ENCODE measurements at places on chromosomes 1 and 21.

- no peak for DNase-seq
Observed at GRCh38 chr1:236761397-236762132, 33.5 kb upstream of the MTR start.

GRCh38 chr21:45549626-45550463, 7.6 kb upstream of the SLC19A1 start:
- DNase-seq: peak; percentile 67

- DNase-seq: no peak
Observed at GRCh38 chr1:62799688-62800087, 15.8 kb downstream of the ATG4C start.

- DNase-seq: no peak
Observed at GRCh38 chr1:205769641-205770365, 5.5 kb downstream of the RAB29 start.

DNA sequence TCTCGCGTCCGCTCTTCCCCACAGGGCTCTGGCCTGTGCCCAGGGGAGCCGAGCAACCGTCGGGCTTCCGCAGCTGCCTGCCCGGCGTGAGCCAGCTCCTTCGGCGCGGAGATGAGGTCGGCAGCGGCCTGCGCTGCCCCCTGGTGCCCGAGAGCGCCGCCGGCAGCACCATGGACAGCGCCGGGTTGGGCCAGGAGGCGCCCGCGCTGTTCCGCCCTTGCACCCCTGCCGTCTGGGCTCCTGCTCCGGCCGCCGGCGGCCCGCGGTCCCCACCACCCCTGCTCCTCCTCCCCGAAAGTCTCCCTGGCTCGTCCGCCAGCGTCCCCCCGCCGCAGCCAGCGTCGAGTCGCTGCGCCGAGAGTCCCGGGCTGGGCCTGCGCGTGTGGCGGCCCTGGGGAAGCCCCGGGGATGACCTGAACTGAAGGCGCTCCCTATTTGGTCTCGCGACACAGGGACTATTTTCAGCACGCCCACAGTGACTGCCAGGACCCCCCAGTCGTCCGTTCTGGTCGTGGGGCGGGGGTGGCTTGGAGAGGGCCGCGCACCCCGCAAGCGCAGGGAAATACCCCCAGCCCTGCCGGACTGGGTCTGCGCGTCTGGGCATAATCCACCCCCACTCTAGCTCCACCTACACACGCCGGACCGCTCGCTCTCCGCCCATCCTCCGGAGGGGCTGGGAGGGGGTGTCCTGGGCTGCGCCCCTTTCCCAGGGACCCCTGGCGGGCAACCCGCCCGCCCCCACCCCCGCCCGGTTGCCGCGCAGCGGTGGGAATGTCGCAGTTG, 1.3 kb downstream of the HES3 start:
- peak; percentile 90 for DNase-seq

DNA sequence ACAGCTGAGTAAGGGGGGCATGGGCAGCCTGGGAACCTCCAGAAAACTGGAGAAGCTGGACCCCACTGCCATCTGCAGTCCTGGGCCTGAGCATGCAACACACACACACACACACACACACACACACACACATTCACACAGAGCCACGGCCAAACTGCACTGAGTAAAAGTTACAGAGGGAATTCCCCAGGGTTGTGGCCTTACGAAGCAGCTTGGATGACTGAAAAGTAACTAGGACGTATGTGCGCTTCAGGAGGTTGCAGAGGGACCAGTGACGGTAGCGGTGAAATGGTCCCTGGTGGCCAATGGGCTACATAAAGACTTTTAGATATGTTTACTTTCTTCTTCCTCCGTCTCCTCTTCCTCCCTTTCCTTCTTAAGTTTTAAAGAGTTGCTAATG, 232.5 kb upstream of the TMEM51 start:
- no peak for DNase-seq

DNA sequence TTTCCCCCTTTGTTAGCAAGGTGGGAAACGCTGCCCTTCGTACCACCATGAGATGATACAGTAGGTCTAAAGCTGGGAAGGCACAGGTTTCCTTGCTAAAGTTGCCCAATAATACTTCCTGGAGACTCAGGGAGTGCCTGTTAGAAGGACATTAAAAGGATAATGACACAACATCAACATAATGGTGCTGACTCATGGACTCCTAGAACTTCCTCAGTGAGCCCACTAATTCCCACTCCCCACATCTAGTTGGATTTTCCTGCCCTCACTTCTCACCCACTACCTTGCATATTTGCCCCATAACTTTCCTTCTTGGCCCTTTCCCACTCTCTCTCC, 17.5 kb downstream of the CFAP45 start:
- DNase-seq: no peak

GRCh38 chr1:84525779-84526178, 19.4 kb upstream of the GNG5 start:
- DNase-seq: no peak

GRCh38 chr1:212261361-212261929, 23.8 kb upstream of the PPP2R5A start:
- DNase-seq: no peak

DNA sequence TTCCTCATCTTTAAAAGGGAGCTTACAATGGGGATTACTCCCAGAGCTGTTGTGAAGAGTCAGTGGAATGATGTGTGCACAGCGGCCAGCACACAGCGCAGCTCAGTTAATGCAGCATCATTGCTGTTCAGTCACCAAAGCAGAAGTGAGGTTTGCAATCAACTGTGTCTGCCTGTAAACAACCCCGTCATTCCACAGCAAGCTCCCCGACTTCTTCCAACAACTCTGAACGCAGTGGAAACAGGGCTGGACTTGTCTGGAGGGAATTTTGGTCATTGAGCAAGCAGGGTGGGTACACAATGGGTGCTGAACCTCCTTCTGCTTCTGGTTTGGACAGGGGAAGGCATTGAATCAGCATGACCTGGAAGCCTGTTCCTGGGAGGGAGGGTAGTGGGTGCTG, 347.4 kb downstream of the PTPRU start:
- DNase-seq: no peak

DNA sequence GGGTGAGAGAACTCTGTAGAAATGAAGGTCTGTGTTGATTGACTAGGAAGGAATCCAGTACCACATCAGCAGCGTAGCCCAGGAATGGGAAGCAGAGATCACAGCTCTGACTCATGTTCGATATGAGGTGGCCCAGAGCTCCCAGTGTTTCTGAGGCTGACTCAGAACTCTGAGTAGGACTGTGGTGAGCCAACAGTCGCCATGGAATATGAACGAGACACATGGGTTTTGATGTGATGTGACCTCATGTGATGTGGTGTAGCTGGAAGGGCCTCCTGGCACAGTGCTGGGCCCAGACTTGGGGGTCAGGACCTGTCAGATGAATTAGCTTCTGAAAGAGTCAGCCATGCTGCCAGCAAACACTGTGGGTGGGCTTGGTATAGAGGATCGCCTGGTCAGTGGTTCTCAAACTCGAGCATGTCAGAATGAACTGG, 237.0 kb downstream of the MRPL39 start:
- DNase-seq: no peak

- DNase-seq: no peak
Observed at GRCh38 chr1:100377590-100378361, 25.5 kb downstream of the CDC14A start.

DNA sequence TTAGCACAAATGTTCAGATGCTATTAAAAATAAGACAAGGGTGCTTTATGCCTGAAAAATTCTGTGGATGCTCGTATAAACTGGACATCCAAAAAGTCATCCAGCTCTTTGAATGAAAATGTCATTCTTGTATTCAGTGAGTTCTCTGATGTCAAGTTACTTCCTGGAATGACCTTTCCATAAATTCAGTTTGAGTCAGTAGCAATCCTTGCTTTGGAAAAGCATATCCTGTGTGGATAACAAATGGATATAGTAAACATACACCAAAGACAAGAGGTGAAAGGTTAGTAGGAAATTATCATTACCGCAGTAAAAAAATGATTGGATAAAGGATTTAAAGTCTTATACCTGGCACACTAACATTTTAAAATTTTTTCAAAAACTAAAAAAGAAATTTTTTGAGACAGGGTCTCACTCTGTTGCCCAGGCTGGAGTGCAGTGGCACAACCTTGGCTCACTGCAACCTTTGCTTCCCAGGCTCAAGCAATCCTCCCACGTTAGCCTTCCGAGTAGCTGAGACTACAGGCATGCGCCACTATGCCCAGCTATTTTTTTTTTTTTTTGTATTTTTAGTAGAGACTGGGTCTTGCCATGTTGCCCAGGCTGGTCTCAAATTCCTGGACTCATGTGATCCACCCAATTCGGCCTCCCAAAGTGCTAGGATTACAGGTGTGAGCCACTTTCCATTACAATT, 10.8 kb upstream of the LAMC1 start:
- DNase-seq: no peak

DNA sequence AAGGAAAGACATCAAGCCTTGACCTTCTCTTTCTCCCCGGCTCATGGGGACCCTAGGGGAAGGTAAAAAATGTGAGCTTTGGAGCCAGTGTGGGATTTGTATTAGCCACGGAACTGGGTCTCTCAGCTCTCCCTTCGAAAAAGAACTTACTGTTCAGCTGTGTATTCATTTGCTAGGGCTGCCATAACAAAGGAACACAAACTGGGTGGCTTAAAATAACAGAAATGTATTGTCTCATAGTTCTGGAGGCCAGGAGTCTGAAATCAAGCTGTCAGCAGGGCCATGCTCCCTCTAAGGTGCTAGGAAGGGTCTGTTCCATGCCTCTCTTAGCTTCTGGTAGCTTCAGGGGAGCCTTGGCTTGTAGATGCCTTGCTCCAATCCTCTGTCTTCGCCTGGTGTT, 83.5 kb upstream of the SLC2A1 start:
- no peak for DNase-seq

DNA sequence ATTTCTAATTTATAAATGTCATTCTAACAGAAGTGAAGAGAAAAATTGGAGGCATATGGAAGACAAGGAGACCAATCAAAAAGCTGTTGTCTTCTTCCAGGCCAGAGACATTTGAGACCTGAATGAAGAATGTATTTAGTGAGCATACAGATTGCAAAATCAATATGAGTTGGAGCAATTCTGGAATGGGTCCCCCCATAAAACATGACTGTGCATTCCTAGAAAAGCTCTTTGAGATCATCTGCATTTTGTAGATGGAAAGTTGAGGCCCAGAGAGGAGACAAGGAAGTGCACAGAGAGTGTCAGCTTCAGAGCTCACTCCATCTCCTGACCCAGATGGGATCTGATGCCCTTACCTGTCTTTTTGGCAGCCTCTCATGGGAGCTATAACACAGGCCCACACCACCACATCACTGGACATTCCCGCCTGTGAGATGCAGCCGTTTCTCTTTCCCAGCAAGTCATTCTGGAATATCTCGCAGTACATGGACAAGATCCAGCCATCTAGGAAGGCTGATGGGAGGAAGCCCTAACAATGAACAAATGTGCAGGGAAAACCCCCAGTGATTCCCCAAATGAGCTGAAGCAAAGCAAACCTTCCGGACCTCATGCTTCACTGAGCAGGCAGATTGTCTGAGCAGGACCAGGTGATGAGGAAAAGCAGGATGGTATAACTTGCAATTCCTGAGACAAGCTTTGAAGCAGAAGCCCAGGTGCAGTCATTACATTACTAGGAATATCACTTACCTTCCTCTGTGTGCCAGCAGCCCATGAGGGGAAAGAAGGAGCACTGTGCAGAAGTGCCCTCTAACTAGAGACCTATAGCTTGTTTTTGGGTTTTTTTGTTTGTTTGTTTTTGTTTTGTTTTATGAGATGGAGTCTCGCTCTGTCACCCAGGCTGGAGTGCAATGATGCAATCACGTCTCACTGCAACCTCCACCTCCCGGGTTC, 445.6 kb downstream of the PLPP3 start:
- DNase-seq: no peak

DNA sequence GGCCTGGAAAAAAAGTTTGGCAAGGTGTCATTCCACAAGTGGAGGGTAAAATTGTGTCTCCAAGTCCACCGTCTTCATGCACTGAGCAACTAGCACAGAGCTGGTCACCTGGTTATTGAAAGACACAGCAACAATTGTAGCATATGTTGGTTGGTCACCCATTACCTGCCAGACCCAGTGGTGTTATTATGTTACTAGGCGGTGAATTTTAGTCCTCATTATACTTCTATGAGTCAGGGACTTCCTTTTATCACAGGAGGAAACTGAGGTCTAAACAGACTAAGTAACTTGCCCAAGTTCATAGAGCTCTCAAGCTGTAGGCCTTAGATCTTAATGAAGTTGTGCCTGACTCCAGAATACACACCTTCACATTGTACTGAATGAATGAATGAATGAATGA, 94.9 kb upstream of the VANGL1 start:
- DNase-seq: no peak

GRCh38 chr1:234602334-234603220, 7.4 kb downstream of the IRF2BP2 start:
- DNase-seq: no peak

DNA sequence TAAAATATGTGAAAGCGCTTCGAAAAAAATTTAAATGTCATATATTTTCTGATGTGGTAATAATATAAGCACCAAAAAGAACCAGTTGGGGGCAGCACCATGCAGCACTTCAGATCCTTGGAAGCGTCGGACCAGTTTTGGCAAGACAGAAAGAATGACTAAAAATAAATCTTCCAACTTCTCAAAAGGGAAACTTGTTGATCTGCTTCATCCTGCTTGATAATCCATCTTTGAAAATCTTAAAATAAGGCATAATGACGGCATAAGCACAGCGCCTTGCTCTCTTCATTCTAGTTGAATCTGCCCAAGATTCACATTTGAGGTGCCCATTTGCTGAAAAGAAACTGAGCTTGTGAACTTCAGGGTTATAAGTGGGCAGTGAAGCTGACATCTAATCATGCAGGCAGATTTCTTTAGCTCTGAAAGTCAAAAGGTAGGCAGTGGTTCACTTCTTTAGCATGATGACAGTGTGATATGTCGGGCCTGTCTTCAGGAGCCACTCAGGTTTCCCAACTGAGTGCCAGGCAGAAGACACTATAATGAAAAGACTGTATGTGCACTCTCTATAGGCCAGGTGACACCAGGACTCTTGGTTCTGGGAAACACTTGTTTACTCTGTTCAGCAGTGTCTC, 19.8 kb upstream of the MUTYH start:
- no peak for DNase-seq

- peak; percentile 77 for DNase-seq
Observed at GRCh38 chr1:10960411-10961299, 51.8 kb upstream of the TARDBP start.

DNA sequence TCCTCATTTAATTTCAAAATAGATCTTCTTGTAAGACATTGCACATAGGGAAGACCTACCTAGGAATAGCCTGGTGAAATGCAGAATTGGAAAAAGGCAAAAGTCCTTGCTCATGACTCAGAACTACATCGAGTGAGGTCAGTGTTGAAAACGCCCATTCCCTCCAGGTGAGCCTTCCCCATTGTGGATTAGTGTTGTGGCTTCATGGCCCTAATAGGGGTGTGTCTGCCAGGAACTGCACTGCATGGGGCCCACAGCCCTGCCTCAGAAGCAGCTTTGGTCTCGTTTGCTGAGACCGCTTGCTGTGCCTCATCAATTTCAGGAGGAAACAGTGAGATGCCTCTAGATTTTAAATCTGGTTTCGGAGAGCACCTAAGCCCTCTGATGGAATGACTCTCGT, 17.0 kb downstream of the TFF3 start:
- DNase-seq: no peak

DNA sequence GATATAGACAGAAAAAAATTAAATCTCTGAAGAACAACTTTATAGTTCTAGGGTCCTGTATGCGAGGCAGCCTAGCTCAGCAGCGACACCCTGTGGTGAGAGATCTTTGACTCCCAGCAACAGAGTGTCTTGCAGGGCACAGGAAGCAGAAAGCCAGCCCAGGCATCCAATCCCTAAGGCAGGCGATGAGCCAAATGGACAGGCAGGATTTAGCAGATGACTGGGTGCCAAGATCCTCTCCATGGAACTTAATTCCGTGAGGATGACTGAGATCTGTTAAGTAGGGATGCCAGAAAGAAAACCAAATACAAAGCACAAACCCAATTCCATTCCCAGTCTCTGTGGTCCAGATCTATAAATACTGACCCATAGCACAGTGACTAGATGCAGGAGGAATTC, 38.8 kb downstream of the HLCS start:
- DNase-seq: peak; percentile 65
